NCI-H2081 (cell line): ENCODE measurements at places on chromosomes 6 and 20.

GRCh38 chr20:55172310-55173002, 697.1 kb downstream of the DOK5 start:
- peak; percentile 19 for DNase-seq

GRCh38 chr20:63495741-63496595, 2.9 kb downstream of the EEF1A2 start:
- DNase-seq, result no peak

DNA sequence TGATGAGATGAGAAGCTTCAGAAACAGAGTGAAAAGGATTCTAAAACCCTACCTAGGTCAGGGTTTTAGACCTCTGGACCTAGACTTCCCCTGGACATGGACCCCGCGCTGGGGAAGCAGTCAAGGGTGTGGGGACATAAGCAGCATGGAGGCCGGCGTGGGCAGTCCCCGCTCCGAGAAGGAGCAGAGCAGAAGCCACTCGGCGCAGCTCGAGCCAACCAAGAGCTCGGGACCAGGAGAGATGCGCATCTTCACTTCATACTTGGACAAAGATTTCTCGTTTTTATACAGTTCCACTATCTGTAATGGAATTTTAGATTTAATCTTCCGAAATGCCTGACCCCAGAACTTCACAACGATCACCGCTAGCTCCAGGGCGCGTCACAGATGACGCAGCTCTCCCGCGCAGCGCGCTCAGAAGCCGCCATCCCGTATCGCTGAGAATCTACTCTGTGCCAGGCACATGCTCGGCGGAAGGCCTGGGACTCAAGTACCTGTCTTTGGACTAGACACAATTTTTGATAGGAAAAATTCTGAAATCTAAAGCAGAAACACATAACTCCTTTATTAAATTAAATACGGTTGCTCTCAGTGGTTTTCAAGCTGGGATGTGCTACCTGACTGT, 60.3 kb downstream of the WDR27 start:
- no peak for DNase-seq

GRCh38 chr6:44561832-44562665, 174.5 kb downstream of the CDC5L start:
- no peak for DNase-seq

GRCh38 chr6:90187437-90188121, 109.1 kb downstream of the BACH2 start:
- DNase-seq, result no peak

- DNase-seq, result no peak
Measured at GRCh38 chr6:155247618-155248007, 16.2 kb upstream of the CLDN20 start.

- DNase-seq, result no peak
Measured at GRCh38 chr6:34093206-34093605, 52.7 kb downstream of the GRM4 start.

DNA sequence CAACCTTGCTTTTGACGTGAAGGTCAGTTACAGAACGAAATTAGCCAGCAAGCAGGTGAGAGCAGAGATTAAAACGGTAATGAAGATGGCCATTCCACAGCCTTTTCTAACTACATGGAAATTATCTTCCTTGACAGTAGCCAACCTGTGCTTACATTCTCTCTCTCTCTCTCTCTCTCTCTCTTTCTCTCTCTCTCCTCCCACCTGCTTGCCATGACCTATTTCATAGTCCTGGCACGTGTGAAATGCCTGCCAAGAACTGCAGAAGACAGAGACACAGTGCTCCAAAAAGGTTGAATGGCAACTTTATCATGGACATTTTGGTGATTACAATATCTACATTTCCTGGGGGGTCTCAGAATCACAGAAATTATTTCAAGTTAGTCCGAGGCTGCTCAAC, 38.5 kb upstream of the SALL4 start:
- DNase-seq, result no peak

GRCh38 chr6:33908025-33908424, 104.2 kb upstream of the MLN start:
- DNase-seq, result no peak

DNA sequence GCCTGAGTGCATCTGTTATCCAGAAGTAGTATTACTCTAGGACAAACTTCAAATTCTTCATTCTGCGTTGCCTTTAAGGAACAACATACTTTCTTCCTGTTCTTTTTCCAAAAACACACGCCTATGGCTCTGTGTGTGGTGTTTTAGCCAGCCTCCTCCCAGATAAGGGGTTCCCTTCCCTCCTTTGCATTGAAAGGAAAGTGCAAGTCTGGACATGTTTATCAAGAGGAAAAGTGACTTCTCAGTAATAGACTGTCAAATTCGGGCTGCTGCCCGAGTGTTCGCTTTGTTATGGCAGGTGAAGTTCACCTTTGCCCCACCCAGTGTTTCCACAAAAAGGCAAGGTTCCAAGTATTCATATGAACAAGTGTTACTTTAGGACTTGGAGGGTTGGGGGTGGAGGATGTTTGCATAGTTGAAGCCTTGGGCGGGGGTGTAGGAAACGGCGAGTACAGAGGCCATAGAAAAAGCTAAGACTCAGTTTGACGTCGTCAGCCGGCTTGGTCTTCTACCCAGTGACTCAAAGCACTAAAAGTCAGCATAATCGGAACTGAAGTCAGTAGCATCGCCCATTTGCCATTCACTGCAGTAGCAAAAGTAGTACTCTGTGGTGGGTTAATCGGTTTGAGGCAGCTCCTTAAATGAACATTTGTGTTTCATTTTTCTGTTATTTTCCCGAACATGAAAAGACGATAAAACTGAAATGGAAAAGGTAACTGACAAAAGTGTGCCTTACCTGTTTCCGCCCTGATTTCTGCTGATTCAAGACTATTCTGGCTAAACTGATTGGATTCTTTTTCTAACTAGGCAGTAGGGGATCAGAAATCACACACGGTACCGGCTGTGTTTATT, 12.5 kb downstream of the PRDM1 start:
- no peak for DNase-seq

DNA sequence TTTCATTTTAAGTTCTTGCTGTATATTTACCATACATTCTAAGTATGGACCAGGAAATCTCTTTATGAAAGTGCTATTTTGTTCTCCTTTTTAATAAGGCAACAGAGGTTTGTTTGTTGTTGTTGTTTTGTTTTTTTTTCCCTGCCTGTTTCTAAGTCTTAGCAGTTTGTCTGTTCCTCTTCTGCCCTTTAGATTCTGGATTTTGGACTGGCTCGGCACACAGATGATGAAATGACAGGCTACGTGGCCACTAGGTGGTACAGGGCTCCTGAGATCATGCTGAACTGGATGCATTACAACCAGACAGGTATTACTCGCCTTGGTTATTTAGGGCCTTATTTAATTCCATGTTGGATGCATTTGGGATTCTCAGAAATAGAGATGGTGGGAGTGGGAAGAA, 48.0 kb downstream of the MAPK14 start:
- no peak for DNase-seq

DNA sequence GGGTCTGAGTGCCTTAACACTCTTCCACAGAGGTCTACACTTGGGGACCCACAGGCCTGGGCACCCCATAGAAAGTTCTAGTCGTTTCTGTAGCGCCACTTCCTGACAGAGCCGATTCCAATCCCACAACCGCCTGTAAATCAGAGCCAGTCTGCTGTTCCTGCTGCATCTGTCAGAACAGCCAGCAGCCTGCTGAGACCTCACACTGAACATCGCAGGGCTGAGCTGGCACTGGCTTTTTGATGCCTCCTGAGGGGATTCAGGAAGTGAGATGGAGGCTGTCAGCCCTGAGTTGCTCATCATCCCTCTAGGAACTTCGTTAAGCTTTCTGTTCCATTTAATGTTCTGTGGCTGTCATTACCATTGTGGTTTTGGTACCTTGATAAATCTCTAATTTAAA, 48.9 kb downstream of the DCBLD1 start:
- no peak for DNase-seq

GRCh38 chr6:127328043-127328609, 15.3 kb downstream of the ECHDC1 start:
- no peak for DNase-seq

GRCh38 chr20:19021406-19022117, 190.9 kb upstream of the SLC24A3 start:
- no peak for DNase-seq

DNA sequence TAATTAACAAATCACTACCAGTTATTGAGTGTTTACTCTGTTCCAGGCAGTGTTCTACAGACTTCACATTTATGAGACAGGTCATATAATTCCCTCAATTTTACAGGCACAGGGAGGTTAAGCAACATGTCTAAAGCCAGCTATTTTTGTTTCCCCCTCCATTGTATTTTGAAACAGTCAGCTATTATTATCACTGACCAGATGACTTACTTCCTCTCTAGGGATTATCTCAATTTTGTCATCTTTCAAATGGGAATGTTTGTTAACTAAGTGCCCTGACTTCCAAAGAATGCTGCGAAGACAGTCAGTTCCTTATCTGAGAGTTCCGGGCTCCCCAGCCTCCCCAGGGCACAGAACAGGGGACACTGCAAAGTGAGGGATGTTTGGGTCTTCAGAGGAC, 5.6 kb upstream of the CNPY3 start:
- no peak for DNase-seq

DNA sequence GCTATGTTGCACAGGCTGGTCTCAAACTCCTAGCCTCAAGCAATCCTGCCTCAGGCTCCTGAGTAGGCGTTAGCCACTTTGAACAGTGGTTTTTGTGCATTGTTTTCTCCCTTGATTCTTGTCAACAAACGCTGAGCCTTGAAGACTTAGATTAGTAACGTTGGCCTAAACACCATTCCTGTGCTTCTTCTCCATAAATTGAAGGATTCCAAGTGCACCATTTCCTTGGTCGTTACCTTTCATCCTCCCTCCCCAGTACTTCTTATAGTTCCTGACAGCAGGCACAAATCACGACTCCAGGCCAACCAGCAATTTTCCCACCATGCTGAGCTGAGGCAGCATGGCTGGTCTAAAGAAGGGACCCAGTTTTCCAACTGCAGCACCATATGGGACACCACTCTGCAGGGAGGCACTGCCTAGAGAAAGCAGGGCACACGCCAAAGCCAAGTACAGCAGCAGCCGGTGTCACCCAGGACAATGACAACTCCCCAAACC, 8.9 kb downstream of the RPS10 start:
- DNase-seq, result no peak

DNA sequence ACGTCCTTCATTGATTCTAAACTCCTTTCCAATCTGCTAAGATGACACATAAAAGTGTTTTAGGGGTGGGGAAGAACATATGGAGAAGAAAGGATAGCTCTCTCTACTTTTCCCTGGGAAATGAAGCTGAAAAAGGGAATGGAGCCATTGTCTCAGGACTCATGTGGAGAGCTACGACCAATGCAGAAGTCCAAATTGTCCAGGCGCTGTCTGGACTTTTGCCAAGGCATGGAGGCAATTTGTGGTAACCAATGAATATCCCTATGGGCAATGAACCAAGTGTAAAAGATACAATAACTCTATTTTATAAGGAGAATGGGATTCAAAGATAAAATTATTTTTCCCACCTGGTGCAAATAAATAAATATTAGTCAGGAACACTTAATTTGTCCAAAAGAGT, 16.1 kb downstream of the FBXL4 start:
- no peak for DNase-seq

DNA sequence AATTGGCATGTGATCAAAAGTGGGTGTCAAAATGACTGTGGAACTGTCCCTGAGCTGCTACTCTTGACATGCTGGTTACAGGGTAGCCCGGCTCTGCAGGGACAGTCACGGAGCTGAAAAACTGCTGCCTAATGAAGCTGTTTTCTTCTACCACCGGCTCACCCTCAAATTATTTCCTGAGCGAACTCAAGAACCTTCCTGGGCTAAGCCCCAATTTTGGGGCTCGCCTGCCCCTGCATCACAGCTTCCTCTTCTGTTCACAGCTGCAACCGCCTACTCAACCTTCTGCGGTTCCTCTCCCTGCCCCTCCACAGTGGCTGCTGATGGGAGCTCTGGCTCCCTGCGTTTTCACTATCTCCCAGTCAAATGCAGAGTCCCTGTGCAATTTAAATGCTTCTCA, 110.8 kb upstream of the MLN start:
- no peak for DNase-seq

DNA sequence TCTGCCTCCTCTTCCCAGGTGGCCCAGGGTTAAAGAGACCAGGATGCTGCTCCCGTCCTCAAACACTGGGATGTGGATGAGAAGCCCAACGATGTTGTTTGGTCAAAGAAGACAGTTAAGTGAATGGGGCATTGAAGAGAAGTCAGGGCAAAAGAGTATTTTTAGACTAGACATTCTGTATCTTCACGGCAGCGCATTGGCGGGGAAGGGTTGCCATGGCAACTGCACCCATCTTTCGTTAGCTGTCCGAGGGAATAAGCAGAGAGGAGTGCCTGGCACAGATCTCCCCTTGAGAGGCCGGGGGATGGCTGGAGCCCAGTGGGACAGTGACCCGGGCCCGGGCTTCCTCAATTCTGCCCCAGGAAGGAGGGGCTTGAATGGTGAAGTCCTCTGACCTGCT, 56.4 kb upstream of the GPR31 start:
- DNase-seq, result no peak
